NCI-H2227 treated with DMSO at 0.1 percent for 48 hours (cell line): ENCODE measurements at places on chromosomes 7 and 10.

DNA sequence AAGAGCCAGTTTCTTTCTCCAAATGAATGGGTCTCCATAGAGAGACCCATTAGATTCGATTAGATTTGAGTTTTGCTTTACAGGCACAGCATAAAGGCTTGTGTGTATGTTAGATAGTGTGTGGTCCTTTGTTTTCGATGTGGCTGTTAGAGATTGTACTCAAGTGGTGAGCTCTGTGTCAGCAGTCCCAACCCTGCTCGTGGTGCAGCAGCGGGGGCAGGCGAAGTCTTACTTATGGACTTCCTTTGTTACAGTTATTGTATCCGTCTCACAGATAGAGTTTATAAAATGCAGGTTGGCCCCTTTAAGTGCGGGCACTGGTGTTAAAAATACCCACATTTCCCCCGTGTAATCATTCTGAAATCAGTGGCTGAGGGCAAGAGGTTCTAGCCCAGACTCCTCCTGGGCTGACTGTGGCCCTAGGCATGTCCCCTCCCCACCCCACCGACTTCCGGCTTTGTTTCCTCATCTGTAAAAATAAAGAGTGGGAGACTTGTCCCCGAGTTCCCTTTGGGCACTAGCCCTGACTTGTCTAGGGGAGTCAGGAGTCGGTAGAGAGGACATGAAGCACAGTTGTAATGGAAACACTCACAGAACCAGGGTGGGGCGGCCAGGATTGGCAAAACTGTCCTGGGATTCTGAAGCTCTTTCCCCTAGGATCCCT lies 28.6 kb downstream of the MTURN start:
- peak; percentile 43 for DNase-seq

GRCh38 chr10:58219875-58220274 lies 47.8 kb downstream of the IPMK start:
- no peak for DNase-seq

DNA sequence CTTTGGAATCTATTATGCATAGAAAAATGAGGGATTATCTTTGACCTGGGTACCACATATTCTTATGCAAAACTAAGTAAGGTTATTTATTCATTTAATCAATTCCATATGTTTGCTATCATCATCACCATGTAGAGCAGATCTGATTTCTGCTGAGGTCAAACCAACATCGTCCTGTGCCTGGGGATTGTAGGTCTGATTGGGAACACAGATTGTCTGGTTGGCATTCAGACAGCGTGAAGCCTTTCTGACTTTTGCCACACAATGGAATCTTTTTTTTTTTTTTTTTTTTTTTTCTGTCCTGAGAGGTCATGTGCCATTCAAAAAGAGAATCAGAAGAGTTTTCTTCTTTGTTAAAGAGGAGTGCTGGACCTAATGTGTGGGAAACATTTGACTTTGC lies 142.9 kb downstream of the RAB11FIP2 start:
- no peak for DNase-seq

DNA sequence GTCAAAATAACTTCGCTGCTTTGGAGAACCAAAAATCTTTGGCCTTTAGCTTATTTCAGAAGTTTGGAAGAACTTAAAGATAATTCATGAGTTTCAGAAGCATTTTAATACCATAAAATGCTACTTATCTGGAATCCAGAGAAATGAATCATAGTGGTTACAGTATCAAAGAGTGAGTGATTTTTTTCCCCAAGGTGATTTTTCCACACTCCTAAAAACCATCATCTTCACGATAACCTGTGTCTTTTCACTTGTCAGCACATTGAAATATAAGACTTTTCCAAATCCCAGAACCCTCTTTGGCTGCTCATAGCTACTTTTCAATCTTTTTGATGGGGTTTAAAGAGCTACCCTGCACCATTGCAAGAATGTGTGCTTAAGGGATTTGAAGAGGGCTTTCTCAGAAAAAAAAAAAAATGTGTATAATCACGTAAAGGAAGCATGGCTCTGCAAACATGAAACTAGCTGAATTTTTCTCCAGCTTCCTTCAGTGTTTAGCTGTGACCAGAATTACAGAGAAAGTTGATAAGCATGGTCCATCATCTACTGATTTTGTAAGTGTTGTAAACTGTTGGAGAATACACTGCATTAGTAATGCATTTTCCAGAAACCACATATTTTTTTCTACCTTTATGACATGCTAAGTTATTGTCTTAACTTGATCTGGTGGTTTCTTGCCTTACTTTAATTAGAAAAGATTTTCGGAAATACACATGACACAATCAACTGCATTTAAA lies 134.9 kb downstream of the BICC1 start:
- DNase-seq = no peak

- no peak for DNase-seq
Measured at GRCh38 chr10:3874990-3875841, 90.2 kb upstream of the KLF6 start.

GRCh38 chr10:132613566-132614348 lies 76.2 kb downstream of the INPP5A start:
- no peak for DNase-seq

DNA sequence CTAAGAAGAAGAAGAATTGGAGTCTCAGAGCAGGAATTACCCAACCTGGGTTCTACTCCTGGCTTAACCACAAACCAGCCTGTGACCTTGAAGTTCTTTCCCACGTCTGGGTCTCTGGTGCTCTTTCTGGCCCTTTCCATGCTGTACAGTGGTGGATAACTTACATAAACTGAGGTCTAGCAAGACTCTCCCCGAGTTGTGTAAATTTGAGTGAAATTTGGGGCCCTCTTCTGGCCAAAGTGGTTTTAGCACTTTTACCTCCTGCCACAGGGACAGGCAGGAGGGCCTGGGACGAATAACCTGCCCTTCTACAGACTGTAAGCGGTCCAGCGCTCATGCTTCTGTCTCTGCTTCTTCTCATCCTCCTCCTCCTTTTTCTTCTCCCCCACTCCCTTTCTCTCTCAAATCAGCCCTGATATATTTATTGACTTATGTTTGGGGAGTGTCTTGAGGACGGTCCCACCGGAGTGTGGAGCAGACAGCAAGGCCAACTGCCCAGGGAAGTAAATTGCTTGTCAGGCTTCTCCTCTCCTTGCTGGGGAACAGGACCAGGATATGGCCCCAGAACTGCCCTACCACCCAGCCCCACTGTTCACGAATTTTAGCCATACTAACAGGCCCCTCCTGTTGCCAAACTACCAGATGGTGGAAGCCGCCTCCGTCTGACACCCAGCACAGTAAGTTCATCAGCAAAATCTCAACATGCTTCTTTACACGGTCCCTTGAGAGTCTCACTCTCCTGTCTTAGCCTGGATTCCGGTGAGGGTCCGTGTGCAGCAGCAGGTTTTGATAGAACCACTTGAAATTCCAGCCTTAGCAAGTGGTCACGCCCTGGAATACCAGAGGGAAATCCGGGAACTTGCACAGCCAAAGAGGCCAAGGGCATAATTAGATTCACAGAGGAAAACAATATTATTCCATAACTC lies 4.0 kb upstream of the SH3PXD2A start:
- peak; percentile 26 for DNase-seq

DNA sequence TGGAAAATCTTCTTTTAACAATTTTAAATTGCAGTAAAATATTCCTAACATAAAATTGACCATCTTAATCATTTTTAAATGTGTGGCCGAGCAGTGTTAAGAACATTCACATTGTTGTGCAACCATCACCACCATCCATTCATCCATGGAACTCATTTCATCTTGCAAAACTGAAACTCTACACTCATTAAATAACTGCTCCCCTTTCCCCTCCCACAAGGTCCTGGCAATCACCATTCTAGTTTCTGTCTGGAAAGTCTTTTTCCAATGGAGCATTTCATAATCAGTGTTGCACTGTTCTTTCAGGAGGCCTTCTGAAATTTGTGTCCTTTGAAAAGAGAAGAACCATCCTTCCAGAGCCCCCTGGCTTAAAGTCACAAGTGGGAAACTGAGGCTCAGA lies 233.1 kb downstream of the PLXNA4 start:
- no peak for DNase-seq

- no peak for DNase-seq
Measured at GRCh38 chr10:122786269-122786668, 59.4 kb downstream of the CUZD1 start.

DNA sequence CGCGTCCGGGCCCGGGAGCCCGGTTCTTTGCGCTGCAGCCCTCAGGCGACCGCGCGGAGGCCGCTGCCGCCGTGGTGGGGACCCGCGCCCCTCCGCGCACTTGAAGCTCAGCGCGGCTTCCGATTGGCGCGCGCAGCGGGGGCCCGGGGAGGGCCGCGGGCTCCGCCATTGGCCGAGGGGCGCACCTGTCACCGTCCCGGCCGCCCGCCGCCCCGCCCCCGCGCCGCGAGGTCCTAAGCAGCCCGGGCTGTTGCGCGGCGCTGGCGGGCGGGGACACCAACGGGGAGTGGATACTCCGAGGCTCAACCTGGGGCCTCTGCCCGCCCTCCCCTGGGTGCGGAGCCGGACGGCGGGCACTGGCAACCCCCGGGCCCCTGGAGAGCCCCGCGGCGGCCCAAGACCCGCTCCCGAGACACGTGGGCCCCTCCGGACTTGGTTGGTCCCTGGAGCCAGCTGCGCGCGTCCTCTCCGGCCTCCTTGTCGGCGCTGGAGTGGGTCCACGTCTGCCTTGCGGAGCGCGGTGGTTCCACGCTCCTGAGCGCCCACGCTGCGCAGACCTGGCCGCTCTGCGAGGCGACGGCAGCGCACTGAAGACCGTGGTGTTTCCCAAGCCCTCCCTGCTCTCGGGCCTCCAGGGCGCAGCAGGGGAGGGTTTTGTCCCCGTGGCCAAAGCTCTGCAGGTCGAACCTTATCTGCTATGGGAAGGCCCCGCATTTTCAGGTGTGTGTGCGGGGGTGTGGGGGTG lies at the start of gene MNX1:
MNX1 (minus strand) TSS at position 76 of the 745 bp plus-strand sequence. CDS start 313 bp downstream, outside the sequence.
- no peak for DNase-seq

DNA sequence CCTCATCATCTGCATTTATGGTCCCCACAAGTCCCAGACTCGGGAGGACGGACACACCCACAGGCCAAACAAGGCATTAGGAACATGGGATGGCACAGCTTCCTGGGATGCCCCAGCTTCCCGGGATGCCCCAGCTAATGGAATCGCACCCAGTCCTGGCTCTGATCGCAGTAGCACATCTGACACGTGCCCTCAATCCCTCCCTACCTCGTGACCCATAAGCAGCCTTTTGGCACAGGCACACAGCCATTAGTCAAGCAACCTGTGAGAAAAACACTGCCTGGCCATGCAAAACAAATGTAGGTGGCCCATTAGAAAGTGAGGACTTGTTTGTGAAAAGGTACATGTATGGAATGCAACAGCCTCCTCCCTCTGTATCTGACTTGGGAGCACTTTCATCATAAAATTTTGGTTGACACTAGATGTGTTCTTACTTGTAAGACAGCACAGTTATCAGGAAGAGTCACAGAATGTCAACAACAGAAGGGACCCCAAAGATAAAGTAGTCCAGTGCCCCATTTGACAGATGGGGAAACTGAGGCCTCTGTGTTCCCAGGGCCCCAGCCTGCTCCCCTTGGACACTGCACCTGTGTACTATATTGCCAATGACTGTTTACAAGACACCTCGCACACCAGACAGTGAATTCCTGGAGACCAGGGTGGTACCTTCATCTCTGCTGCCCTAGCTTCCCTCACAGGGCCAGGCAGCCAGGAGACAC lies 34.4 kb downstream of the DLG5 start:
- no peak for DNase-seq

- no peak for DNase-seq
Measured at GRCh38 chr10:102919246-102919959, 1.3 kb downstream of the CNNM2 start.

GRCh38 chr10:73732931-73733623 lies 11.1 kb upstream of the SEC24C start:
- no peak for DNase-seq

- DNase-seq = no peak
Measured at GRCh38 chr7:130494431-130494858, 2.6 kb downstream of the MEST start.

GRCh38 chr7:6536262-6537260 lies 14.7 kb downstream of the GRID2IP start:
- peak; percentile 47 for DNase-seq

DNA sequence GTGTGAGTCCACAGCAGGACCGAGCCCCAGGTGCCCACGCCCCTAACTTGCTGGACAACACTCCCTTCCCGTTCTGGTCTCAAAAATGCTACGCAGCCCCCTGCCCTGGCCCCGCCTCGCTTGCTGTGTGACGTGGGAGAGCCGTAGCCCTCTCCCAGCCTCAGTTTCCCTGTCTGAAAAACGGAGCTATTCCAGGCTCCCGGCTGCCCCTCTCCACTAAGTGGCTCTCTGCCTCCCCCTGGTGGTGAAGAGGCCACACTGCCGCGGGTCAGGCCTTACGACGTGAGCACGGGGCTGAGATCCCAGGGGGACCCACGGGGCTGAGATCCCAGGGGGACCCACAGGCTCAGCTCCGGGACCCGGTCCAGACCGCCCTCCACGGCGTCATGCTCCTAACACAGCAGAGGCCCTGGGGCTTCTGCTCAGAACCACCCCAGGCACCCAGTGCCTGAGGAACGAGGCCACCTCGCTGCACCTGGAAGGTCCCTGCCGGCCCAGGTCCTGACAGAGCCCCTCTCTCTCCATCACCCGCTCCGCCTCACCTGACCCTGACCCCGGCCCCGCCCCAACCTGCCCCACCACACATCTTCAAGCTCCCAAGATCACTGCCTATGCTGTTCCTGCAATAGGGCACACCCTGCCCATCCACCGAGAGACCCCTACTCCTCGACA lies 26.7 kb downstream of the MICALL2 start:
- peak; percentile 4 for DNase-seq

DNA sequence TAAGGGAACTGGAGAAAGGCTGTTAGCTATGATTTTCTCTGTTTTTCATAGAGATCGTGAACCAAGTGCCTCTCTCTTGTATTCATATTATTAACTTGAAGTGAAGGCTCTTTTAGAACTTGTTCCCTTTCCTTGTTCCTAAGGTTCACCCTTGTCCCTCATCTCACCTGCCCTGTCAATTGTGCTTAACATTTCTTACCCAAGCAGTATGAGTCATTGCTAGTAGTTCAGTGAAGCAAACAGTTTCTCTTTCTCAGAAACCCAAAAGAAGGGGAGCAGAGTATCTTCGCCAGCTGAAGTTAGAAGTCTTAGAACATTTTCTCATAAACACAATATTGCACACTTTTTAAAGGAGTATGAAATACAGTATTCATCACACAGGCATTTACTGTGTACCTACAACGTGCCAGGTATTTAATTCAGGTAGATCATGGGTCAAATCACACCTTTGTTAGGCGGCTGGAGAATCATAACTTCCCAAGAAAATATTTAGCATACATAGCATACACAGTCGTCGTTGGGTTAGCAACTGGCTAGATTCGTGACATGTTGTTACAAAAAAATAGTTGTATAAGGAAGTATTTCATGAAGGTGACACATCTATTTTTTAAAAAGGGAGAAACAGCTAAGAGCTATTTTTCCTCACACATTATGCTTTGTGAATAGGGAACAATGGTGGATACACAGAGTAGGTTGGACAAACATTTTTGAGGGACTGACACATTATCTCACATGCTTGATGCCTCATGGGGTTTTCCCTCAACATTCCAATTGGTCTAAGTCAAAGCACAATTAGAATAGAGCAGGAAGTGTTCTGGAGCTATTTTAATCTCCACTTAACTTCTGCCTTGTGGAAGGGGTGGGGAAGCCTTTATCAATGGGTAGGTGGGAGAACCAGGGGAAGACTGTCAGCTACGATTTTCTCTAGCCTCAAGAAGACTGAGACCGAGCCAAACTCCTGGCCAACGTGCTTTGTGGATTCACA lies 13.2 kb downstream of the HDAC9 start:
- no peak for DNase-seq

- DNase-seq = no peak
Measured at GRCh38 chr10:132925071-132925561, 17.3 kb downstream of the CFAP46 start.
